ENCODE measurements at places on chromosomes 1 and 21.

DNA sequence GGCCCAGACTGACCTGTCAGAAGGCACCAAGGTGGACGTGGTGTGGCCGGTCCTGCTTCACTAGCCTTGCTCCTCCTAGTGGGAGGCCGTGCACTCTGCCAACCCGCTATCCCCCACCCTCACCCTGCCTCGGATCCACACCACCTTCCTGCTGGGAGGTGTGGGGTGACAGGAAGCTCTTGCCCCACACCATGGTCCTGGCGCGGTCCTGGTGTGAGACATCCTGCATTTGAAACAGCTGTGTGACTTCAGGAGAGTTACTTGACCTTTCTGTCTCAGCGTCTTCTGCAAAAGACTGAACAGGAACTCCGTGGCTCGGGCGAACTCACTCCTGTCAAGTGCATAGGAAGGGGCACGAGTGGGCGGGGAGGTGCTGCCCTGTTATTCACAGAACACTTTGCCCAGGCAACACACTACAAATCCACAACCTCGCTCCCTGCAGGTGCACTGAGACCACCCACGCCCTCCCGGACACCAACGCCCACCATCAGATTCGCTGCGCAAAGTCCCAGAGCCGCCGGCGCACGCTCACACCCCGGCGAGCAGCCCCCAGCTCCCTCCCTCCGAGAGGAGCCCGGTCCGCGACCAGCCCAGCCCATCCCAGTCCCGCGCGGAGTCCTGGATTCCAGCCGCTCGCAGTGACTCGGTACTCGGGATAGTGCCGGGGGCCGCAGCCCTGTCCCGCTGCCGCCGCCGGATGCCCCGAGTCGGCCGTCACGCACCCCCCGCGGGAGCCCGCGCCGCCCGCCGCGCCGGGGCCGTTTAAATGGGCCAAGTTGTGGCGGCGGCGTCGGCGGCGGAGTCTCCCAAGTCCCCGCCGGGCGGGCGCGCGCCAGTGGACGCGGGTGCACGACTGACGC is at the start of gene SAMD11:
SAMD11 (plus strand) TSS at position 793 of the 860 bp plus-strand sequence. CDS start 509 bp downstream, outside the sequence.
- peak; percentile 96 for DNase-seq

GRCh38 chr1:59596432-59596831 is 218.3 kb upstream of the HOOK1 start:
- DNase-seq, result no peak

DNA sequence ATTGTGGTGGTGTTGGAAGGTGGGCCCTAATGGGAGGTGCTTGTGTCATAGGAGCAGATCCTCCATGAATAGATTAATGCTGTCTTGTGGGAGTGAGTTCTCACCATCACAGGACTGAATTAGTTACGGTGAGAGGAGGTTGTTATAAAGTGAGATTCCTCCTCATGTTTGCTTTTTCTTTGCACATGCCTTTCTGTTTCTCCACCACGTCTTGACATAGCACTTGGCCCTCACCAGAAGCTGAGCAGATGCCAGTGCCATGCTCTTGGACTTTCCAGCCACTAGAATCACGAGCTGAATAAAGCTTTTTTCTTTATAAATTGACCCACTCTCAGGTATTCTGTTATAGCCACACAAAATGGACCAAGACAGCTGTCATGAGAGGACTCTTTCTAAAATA is 194.8 kb downstream of the PTPRU start:
- DNase-seq, result no peak

GRCh38 chr1:71303617-71304041 is 222.8 kb upstream of the ZRANB2 start:
- DNase-seq, result no peak

DNA sequence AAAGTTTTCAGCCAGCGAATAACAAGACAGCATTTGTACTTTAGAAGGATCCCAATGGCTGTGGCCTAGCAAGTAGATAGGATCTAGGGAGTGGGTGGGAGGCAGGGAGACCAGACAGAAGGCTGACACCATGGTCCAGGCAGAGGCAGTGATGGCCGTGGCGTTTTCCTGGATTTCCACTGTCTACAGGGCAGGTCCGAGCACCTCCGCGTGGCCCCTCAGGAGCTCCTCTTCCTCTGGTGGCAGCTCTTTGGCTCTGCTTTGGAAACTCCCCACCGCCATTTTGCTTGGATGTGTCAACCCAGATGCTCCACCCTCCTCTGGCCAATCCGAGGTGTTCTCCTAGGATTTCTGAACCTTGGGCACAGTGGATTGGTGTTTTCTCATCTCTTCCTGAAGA is 25.1 kb downstream of the PADI4 start:
- no peak for DNase-seq

DNA sequence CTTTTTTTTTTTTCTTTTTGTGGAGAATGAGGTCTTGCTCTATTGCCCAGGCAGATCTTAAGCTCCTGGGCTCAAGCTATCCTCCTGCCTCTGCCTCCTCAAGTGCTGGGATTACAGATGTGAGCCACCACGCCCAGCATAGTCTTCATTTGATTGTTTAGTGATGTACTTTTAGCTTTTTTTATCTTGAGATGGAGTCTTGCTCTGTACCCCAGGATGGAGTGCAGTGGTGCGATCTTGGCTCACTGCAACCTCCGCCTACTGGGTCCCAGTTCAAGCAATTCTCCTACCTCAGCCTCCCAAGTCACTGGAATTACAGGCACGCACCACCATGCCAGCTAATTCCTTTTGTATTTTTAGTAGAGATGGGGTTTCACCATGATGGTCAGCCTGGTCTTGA is 24.0 kb upstream of the LRRC3 start:
- no peak for DNase-seq

- no peak for DNase-seq
Measured at GRCh38 chr1:69171248-69171647, 396.5 kb upstream of the LRRC7 start.

DNA sequence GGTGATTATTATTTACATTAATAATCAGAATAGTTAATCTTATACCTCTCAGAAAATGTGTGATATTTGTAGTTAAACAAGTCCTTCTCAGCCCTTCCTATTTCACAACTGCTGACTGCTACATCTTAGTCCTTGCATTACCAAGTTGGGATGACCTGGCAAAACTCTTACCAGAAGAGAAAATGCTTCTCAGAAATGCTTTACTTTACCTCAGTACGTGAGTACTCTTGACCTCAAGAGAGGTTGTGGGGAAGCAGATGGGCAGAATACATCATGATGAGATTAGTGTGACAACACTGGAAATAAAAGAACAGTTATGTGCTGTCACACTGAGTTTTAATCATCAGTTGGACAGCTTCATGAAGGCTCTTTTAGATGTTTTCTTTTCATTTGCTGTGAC is 16.2 kb downstream of the CFAP126 start:
- DNase-seq, result peak; percentile 33

DNA sequence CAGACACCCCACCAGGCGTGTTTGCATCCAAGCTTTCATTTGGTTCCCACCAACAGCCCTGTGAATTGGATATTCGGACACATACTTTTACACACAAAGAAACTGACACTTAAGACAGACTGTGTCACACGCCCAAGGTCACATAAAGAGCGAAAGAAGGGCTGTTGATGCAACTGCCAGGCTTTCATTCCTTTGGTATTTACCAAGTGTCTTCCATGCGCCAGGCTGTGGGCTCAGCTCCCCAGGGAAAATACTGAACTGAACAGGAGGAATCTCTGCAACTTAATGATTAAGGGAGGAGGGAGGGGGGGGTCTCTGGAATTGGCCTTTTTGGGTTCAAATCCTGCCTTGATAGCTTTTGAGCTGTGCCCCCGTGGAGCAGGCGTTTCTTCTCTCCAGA is 122.8 kb downstream of the ACTL8 start:
- no peak for DNase-seq

- peak; percentile 38 for DNase-seq
Measured at GRCh38 chr1:18989176-18989799, 32.8 kb upstream of the IFFO2 start.

DNA sequence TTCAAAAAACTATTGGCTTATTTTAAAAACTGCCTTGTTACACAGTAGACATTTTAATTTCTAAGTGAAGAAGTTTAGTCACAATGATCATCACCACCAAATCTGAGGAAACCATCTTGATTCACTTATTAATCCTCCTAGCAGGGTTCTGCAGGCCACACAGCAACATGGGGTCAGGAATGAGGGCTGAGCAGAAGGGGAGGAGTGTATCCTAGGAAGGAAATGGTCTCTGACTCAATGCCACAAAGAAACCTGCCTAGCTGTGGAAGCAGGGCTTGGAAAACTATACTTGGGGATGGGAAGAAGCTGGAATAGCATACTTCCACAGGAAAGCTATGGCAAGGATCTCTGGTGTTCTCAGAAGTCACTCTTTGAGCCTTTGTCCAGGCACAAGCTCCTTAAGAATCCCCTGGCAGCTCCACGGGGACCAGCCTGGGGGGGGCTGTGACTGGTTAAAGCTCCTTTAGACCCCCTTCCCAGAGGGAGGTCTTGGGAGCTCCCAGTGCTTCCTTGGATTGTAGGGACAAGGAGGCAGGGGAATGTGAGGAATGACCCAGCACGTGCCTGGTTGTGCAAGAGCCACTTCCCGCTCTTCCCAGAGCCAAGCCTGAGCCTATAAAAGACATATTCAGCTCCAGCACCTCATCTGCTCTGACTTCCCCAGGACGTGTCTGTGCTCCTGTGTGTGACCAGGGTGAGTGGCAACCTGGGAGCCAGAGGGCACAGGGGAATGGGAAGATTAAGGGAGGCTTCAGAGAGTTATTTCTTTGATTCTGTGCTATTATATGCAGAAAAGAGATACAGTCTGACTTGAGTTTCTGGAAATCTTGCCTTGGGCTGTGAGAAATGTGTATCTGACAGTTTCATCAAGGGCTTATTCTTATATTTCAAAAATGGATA is at the start of gene LCE2A:
LCE2A (plus strand) TSS at position 645 of the 900 bp plus-strand sequence. CDS start 557 bp downstream, outside the sequence.
- DNase-seq, result no peak

DNA sequence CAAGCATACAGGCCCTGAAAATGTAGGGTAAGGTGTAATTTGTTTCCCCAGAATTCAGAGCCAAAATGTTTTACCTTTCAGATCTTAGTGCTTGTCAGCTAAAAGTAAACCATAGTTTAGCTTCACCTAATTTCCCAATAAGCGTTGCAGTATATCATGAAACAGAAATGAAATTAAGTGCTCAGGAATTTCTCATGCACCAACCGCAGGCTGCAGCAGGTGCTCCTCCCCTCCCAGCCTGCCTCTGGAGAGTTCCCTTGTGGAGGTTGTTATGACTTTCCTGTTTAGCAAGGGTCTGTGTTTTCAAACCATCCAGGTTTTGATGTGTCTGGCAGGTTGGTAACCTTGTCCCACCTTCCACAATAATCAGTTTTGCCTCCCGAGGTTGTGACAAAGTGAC is 118.5 kb downstream of the HLX start:
- no peak for DNase-seq

- DNase-seq, result no peak
Measured at GRCh38 chr1:74432325-74432724, 80.1 kb downstream of the LRRC53 start.

- no peak for DNase-seq
Measured at GRCh38 chr1:227449051-227449450, 114.3 kb upstream of the ZNF678 start.

- DNase-seq, result no peak
Measured at GRCh38 chr1:221085701-221086375, 206.6 kb downstream of the HLX start.

DNA sequence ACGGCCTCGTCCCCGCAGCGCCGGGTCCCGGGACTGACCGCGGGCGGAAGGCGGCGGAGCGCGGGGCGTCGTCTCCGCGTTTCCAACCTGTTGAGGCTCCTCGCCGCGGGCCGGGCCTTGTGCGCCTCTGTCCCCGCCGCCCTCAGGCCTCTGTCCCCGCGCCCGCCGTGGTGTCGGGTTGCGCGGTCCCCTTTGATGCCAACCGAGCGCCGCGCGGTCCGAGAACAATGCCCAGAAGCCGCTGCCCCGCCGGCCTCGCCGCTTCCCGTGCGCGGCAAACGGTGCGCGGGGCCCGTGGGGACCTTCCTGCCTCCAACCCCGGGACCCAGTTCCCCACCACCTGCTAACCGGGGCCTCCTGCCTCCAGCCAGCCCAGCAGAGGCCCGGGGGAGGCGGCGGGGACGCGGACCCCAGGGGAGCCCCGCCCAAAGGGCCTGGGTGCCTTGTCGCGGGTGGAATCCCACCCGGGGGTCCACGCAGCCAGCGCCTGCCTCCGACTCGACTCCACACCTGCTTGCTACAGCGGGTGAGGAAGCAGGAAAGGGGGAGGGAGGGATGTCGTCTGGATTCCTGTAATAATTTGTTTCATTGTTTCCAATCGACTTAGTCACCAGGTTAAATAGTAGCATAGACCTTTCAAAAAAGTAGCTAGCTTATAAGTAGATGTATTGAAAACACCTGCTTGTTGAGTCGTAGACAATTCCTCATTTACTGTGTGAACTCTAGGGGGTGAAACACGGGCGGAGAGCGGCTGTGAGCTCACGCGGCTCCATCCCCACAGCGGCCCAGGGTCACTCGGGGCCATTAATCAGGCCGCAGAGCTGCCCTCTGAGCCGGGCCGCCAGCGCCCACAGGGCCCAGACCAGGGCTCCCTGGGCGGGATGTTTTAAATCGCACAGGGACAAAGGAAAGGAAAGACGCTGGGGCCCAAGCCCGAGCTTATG is 1.1 kb downstream of the COL18A1 start:
- DNase-seq, result peak; percentile 76

- DNase-seq, result no peak
Measured at GRCh38 chr1:156767879-156768604, 707 bp downstream of the PRCC start.

GRCh38 chr1:202628646-202629215 is 81.5 kb downstream of the SYT2 start:
- DNase-seq, result no peak

DNA sequence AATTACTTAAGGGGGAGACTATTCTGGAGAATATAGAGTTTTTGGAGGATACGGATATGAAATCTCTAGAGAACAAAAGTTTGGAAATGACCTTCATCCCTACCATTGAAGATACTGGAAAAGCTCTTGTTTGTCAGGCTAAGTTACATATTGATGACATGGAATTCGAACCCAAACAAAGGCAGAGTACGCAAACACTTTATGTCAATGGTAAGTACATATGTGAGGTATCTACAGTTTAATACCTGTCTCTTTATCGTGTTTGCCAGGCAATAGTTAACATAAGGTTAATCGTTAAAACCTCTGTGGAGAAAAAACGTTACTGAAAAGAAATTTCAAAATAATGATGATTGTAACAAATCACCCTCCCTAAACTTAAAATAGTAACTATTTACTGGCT is 11.8 kb downstream of the VCAM1 start:
- no peak for DNase-seq

DNA sequence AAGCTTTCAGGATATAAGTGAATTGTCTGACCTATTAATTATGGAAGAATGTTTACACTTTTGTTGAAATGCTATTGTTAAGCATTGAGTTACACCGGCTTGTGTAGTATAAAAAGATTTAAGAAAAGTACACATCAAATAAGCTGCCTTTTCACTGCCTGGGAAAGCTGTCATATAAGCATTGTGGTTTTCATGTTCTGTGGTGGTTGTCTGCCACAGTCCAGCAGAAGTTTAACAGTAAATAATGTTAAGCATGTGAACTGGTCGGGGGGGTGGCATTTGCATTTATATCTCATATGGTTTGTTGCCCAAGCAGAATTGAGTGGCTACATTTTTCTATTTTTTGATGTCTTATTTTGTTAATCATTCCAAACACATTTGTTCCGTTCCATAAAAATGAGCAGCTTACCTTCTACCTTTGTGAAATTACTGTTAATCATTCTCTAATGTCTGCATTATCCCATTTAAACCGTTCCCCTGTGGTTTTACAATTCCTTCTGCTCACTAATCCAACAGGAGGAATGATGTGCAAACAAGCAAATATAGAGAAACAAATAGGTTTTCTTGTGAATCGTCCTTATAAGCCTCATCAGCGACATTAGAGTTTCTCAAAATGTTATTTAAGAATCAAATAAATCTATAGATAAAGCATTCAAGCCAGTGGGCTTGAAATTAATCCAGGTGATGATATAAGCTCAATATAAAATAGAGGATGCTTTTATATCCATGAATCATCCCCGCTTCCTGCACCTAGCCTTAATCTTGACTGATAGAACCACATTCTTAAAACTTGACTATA is 160.8 kb upstream of the SAMSN1 start:
- no peak for DNase-seq
